CD4-positive, alpha-beta memory T cell (primary cell): ENCODE measurements at places on chromosomes 11 and 22.
A peak's percentile ranks its signal among the peaks of the same experiment; 100 is the strongest.

- no peak for DNase-seq
Observed at GRCh38 chr11:30254307-30255298, 23.8 kb downstream of the FSHB start.

- no peak for DNase-seq
Observed at GRCh38 chr22:30578481-30578880, 4.0 kb upstream of the GAL3ST1 start.

GRCh38 chr11:70532066-70532440 is 133.7 kb downstream of the CTTN start:
- DNase-seq: no peak

- no peak for DNase-seq
Observed at GRCh38 chr11:10289765-10290380, 4.1 kb downstream of the SBF2 start.

GRCh38 chr11:73651661-73652045 is 5.3 kb downstream of the PLEKHB1 start:
- DNase-seq: no peak

GRCh38 chr11:111977146-111978027 is 40.2 kb downstream of the DIXDC1 start:
- no peak for DNase-seq

- DNase-seq: no peak
Observed at GRCh38 chr11:27204529-27204928, 158.5 kb downstream of the CCDC34 start.

DNA sequence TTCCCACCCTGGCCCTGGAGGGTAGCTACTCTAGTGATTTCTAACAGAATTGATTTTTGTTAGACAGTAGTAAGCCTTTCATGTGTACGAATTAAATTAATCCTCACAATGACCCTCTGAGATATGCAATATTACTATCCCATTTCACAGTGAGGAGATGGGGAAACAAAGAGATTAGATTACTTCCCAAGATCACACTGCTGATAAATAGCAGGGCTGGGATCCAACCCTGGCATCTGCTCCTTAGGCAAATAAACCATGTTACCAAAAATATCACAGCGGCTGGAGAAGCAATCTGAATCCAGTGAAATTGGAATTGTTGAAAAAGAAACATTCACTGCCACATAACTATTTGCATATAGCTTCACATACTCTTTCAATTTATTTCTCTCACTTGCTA is 12.8 kb upstream of the CAVIN3 start:
- no peak for DNase-seq

GRCh38 chr11:124740277-124740882 is 638 bp downstream of the NRGN start:
- peak; percentile 61 for DNase-seq

GRCh38 chr11:116510886-116511650 is 261.7 kb downstream of the BUD13 start:
- DNase-seq: no peak

GRCh38 chr11:2844116-2844842 is 41.3 kb downstream of the CDKN1C start:
- DNase-seq: no peak

DNA sequence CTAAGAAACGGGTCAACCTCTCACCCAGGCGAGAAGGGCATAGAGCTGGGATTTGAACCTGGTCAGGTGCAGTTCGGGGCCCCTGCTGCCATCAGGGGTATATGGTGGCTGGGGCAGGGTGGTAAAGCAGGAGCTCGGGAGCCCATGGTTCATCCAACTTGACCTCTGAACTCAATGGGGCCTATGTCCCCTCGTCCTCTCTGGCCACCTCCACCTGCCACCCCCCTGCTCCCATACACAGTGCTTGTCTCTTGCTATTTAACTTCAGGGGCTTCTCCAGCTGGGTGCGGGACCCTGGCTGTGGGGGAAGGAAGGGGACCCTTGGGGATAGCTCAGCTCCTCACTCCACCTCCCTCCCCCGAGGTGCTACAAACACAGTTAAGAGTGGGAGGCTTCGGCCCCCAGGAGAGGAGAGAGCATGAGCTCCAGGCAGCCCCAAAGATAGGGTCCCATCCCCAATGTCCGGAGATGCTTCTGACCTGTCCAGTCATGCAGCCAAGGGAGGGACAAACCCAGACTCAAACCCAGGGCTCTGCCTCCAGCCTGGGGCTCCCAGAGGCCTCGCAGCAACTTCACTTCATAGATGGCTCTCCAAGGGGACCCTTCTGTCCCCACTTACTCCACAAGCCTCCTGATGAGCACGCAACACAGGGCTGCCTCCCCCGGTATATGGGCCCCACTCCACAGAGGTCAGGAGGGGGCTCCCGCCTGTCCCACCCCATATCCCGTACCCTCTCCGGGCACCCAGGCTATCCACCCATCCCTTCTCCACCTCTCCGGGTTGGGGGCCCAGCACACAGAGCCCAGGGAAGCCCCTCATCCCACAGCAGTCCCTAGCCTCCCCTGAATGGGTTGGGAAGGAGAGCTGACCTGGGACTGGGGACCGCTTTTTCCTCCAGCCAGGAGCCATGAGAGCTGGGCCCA is 712 bp downstream of the IL2RB start:
- DNase-seq: peak; percentile 44

- DNase-seq: no peak
Observed at GRCh38 chr11:64249563-64250414, 1.5 kb upstream of the PLCB3 start.

- no peak for DNase-seq
Observed at GRCh38 chr11:92272651-92273050, 48.0 kb downstream of the FAT3 start.

DNA sequence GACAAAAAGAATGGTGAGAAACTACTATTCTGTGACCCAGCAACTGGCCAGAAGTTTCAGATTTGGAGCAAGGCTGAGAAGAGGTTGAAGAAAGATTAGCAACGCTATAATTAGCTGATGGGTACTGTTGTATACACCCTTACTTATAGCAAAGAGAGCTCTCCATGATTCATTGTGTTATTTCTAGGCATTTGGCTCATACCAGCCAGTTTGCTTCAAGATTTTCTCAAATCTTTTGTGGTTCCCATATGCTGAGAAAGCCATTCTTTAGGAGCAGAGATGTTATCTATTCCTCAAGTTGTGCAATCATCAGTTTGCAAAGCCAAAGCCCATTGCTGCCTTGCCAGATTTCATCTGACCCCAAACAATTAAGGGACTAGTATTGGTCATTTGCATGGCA is 179.4 kb downstream of the ETS1 start:
- no peak for DNase-seq

DNA sequence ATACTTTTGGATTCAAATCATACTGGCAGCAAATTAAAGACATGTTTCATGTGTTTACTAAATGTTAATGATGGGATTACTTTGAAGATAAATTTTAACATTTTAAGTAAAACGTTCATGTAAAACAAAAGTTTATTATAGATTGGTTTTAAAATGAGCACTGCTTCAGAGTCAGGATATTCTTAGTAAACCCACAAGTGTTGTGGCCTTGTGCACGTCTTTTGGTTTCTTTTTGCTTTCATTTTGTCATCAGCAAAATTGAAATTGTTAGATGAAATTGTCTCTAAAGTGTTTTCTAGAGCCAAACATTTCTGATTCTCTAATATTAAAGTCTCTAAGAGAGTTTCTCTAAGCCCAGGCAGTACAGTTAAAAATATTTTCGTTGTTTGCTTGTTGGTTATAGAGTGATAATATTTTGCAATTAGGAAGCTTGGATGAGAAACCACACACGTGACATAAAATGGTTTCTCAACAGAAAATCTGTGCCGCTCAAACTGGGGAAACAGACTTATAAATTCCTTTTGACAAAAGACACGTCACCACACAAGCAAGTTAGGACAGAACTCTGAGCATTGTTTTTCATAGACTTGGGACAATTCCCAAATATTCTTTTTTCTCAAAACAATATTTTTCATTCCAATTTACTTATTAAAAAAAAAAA is 164.4 kb downstream of the TEAD1 start:
- DNase-seq: no peak

- DNase-seq: no peak
Observed at GRCh38 chr22:23520863-23521440, 59.1 kb downstream of the IGLL1 start.

- no peak for DNase-seq
Observed at GRCh38 chr22:24208012-24208749, 26.9 kb downstream of the SUSD2 start.

GRCh38 chr11:102341844-102342318 is 5.1 kb upstream of the BIRC2 start:
- peak; percentile 70 for DNase-seq

GRCh38 chr11:107953446-107953845 is 25.2 kb downstream of the RAB39A start:
- DNase-seq: no peak

- no peak for DNase-seq
Observed at GRCh38 chr11:79182794-79183193, 258.0 kb downstream of the TENM4 start.

DNA sequence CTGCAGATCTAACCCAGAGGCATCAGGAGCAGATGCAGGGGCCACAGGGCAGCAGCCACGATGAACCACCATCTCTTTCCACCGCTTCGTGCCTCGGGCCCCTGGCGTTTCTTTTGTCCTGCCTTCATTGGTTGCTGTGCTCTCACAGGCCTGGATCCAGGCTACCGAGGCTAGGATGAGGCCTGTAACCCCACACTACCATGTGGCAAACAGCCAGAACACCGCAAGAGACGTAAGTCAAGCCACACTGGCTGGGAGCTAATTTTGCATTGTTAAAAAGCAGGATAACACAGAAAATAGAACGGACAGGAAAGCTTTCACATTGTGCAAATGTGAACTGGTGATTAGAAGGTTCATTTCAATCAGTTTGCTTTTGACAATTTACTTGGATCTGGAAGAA is 15.7 kb upstream of the ARFGAP3 start:
- DNase-seq: no peak

- no peak for DNase-seq
Observed at GRCh38 chr11:2549876-2550605, 105.2 kb downstream of the KCNQ1 start.

DNA sequence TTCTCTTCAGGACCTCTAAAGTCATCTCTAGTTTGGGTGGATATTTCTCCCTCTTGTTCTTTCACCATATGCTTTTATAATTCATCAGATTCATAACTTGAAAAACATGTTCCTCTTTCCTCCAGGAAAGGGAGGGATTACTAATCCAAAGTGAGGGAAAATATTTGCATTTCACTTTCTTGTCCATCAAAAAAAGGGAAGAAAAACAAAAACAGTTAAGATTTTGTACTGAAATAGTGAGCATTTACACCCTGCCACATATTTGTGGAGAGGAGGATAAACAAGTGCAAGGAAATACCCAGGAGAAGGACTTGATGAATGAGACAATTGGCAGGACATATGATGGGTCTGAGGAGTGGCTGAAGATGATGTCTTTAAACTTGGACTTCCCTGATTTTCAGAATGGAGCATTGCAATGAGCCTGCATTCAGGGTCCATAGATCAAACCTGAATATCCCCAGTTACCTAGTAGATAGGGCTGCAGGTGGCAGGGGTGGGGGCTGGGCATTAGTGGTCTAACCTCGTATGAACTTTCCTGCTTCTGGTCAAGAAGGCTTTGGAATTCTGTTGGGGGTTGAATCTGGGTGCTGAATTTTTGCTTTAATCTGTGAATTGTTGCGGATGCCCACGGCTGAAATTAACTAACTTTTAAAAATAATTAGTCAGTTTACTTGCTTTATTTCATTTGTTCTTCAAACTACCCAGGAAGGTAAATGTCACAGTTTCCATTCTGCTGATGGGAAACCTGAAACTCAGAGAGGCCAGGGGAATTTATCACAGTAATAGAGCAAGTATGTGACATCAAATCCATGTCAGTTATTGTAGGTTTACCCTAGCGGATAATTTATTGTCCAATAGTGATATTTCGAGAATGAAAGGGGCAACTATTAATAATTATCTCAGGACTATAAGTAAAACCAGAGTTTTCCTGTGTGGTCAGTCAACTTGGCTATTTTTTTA is 36.9 kb upstream of the TMEM123 start:
- DNase-seq: no peak

DNA sequence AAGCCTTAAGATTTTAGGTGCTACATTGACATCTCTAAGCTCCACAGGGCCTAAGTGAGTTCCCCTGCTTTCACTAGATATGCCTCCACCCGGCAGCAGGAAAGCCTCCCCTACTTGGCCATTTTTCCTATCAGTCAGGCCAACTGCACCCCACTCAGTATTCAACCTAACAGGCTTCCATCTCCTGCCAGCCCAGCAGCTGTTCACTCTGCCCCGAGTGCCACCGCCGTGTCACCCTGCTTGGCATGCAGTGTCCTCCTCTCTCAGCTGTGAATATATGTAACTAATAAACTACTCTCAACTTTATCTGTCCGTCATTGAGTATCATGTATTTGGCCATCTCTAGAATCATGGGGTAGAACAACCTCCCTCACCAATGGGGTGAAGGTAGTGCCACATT is 9.0 kb upstream of the OR6M1 start:
- no peak for DNase-seq

GRCh38 chr22:49149721-49150608 is 677.7 kb downstream of the BRD1 start:
- no peak for DNase-seq

GRCh38 chr11:30196400-30197206 is 34.2 kb upstream of the FSHB start:
- DNase-seq: peak; percentile 2

DNA sequence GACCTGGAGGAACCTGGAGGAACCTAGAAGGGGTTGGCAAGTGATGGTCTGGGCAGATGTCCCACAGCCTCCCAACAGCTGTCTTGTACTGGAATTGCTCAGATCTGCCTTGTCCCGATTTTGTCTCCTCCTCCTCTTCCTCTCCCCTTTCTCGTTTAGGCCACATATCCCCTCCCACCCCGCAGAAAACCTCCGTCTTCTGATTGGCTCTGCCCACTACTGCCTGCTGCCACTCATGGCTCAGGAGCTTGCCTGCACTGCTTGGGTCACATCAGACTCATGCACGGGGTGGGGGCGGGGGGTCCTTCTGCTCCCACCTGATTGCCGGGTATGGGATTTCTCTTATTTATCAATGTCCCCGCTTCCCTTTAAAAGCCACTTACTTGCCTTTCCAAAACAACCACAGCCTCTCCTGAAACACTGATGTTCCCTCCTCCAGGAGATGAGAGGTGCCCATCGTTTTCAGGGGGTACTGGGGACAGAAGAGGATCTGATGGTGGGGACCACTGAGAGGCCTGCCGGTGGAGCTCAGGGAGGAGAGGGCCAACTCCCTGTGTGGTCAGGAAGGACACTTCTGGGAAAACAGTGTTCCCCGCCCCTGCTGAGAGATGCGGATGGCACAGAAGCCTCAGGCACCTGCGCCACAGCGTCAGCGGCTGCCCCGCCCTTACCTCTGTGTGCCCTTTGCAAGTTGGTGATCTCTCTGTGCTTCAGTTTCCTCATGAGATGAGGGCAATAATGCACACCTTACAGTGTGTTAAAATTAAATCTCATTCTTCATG is 14.7 kb downstream of the TOM1 start:
- DNase-seq: no peak

DNA sequence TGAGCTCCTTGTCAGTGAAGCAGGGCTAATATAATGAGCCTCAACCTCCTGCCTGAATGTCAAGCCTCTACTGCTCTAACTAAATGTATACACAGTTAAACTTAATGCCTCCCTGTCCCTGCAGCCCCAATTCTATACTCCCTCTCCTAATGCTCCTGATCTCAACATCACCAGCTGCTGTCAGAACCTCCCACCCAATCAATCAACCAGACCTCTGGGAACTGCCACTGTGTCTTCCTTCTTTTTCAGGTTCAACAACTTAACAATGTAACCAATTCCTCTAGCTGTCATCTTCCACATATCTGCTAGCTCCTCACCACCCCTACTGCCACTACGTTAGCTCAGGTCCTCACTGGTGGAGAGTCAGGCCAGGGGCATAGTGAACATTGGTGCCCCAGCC is 339.8 kb upstream of the NARS2 start:
- DNase-seq: no peak

GRCh38 chr22:19820880-19821522 is 33.7 kb downstream of the GNB1L start:
- no peak for DNase-seq
